Esophagus muscularis mucosa (tissue), 4 donors: ENCODE measurements at places on chromosomes 4 and X. TPM values are rescaled to one million over a fixed set of nuclear protein-coding genes. Genes with fewer than 3 reads are reported as not detected.

Gene CFP
- total RNA-seq, result 6.9 TPM

Gene CAMK2D
- total RNA-seq, result 50.8 TPM

Gene PAGE4
- total RNA-seq, result 1.4 TPM

Gene NLGN4X
- 3.1 TPM for total RNA-seq

Gene S100G
- total RNA-seq, result not detected

Gene GABRE
- 5.0 TPM for total RNA-seq

Gene PRDM8
- 24.4 TPM for total RNA-seq

Gene ZBED1
- 41.1 TPM for total RNA-seq

Gene MOB1B
- 19.4 TPM for total RNA-seq

Gene RHOXF2
- total RNA-seq, result not detected

Gene SHROOM2
- 1.5 TPM for total RNA-seq

Gene TRIM61
- total RNA-seq, result not detected

Gene CXCL3
- total RNA-seq, result 2.2 TPM

Gene CCSER1
- 7.0 TPM for total RNA-seq

Gene NAT8L
- 0.23 TPM for total RNA-seq

Gene OTUD6A
- not detected for total RNA-seq

Gene XK
- total RNA-seq, result 10.6 TPM

Gene PARM1
- 25.7 TPM for total RNA-seq

Gene TENM3
- total RNA-seq, result 28.4 TPM

Gene MED28
- total RNA-seq, result 13.5 TPM

Gene SYNPO2
- 2,313 TPM for total RNA-seq

Gene XAGE1A
- not detected for total RNA-seq

Gene OR13H1
- not detected for total RNA-seq

Gene OFD1
- 14.2 TPM for total RNA-seq

Gene SOD3
- 404 TPM for total RNA-seq

Gene KIF4A
- total RNA-seq, result 0.42 TPM

Gene MTMR8
- 1.6 TPM for total RNA-seq

Gene NSUN7
- total RNA-seq, result 2.6 TPM

Gene GLUD2
- total RNA-seq, result 0.83 TPM

Gene TMEM255A
- total RNA-seq, result 1.2 TPM

Gene RASGEF1B
- total RNA-seq, result 6.6 TPM

Gene SPON2
- 43.9 TPM for total RNA-seq

Gene ABLIM2
- total RNA-seq, result 9.5 TPM

Gene PCDH19
- 1.5 TPM for total RNA-seq

Gene FGFR3
- 1.3 TPM for total RNA-seq

Gene EMCN
- 19.0 TPM for total RNA-seq

Gene CXorf65
- total RNA-seq, result not detected

Gene TECRL
- 0.11 TPM for total RNA-seq

Gene CFAP47
- total RNA-seq, result not detected

Gene TAPT1
- total RNA-seq, result 23.6 TPM

Gene YIPF7
- not detected for total RNA-seq

Gene FMR1NB
- not detected for total RNA-seq

Gene TBC1D1
- total RNA-seq, result 223 TPM

Gene SLC9B2
- 34.0 TPM for total RNA-seq

Gene AFM
- total RNA-seq, result not detected

Gene FAM241A
- total RNA-seq, result 5.0 TPM

Gene IL21
- total RNA-seq, result not detected
